Naive thymus-derived CD8-positive, alpha-beta T cell (primary cell): ENCODE measurements at places on chromosomes 1 and 21.

GRCh38 chr1:228396770-228397662 lies 9.6 kb downstream of the TRIM11 start:
- H3K4me1 ChIP-seq = peaks cover 12% of the 10 kb centered on the region
- H3K27ac ChIP-seq = peak overlapping the region; percentile 69
- peaks cover 1% of the 10 kb centered on the region for H3K36me3 ChIP-seq
- H3K27me3 ChIP-seq = no peaks in the 10 kb centered on the region

DNA sequence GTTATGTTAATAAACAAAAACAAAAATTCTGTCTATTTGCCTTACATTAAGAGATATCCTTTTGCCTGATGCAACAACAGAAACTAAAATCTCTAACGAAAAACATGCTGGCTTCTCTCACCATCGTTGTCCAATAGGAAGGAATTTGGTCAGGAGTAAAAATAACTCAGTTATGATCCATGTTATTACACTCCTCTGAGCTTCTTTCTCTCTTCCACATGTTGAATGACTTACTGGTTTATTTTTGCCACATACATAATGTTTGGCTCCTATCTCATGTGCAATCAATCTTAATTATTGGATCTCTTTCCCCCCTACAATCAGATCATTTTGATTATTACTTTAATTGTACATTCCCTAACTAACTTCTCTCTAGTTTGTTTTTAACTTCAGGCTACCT lies 688.4 kb downstream of the USP25 start:
- no peak overlapping the region for H3K4me3 ChIP-seq
- H3K27me3 ChIP-seq = no peaks in the 10 kb centered on the region
- no peak for DNase-seq
- H3K36me3 ChIP-seq = no peaks in the 10 kb centered on the region

DNA sequence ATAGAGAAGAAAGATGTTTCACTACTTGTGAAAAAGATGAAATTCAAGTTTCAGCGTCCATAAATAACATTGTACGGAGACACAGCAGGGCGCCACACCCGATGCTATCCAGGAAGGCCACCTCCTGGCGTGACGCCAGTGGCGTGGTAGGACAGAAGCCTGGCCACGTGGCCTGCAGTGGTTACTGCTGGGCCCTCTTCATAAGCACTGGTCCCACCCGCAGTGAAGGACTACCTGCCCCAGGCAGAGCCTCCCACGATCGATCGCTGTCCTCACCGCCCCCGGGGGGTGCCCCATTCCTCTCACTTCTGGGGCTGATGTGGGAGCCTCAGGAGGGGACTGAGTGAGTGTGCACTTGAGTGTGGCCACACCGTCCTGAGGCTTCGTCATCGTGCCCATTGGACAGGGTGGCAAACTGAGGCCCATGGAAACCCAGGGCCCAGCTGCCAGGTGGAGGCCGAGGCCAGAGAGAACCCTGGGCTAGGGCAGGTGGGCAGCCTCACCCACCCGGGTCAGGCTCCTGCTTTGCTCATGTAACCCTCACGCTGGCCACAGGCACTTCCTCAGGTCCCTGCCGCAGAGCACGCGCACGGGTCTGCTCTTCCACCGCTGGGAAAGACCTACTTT lies 11.7 kb upstream of the HES5 start:
- peaks cover 13% of the 10 kb centered on the region for H3K4me1 ChIP-seq
- H3K36me3 ChIP-seq = no peaks in the 10 kb centered on the region
- H3K27ac ChIP-seq = no peak overlapping the region
- H3K27me3 ChIP-seq = peaks cover 2% of the 10 kb centered on the region

GRCh38 chr1:19365721-19366120 lies 53.6 kb downstream of the SLC66A1 start:
- peaks cover 27% of the 10 kb centered on the region for H3K4me1 ChIP-seq
- no peaks in the 10 kb centered on the region for H3K27me3 ChIP-seq
- H3K36me3 ChIP-seq = no peaks in the 10 kb centered on the region
- H3K4me3 ChIP-seq = no peak overlapping the region
- no peak overlapping the region for H3K27ac ChIP-seq

DNA sequence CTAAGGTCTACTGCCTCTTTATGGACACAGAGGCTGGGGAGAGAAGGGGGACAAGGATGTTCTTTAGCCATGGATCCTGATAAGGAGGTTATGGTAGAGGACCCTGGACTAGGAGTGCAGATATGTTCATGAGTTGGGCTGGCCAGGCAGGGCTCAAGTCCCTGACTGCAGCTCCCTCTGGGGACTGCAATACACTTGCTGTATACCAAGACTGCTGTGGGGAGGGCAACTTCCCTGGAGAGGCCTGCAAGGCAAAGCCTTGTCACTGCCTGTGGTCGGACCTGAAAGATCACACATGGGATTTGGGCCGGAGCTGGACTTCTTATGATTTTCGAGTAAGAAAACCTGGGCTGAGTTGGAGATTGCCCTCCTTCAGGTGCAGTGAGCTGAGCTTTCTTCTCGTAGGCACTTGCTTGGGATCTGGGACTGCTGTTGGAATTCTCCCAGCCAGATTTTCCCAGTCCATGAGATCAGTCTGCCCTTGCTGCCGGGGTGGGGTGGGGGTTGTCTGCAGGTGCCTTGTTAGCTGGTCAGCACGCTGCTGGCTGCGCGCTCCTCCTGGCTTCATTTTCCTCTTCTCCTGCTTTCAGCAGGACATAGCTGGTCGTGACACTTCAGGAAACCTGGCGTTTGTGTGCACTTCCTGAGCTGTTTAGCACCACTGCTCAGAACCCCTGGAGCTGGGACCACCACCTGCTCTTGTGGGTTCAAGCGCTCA lies 49.0 kb upstream of the KCNJ6 start:
- no peaks in the 10 kb centered on the region for H3K4me1 ChIP-seq
- H3K4me3 ChIP-seq = no peak overlapping the region
- no peak for DNase-seq
- H3K27ac ChIP-seq = no peak overlapping the region

DNA sequence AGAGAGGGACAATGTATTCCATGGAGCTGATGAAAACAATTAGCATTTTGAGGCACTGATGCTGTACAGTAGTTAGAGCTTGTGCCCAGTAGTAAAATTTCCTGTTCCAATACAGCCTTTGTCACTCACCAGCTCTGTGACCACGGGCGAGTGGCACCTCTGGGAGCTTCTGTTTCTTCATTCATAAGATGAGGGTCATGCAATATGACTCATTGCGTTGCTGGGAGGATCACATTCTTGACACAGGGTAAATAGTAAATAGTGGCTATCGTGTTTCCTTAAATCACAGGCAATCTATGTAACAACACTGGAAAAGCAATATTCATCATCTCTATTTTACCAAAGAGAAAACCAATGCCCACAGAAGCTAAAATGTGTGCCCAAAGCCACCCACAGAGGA lies 4.5 kb upstream of the LRRC52 start:
- no peaks in the 10 kb centered on the region for H3K36me3 ChIP-seq
- no peaks in the 10 kb centered on the region for H3K4me1 ChIP-seq

DNA sequence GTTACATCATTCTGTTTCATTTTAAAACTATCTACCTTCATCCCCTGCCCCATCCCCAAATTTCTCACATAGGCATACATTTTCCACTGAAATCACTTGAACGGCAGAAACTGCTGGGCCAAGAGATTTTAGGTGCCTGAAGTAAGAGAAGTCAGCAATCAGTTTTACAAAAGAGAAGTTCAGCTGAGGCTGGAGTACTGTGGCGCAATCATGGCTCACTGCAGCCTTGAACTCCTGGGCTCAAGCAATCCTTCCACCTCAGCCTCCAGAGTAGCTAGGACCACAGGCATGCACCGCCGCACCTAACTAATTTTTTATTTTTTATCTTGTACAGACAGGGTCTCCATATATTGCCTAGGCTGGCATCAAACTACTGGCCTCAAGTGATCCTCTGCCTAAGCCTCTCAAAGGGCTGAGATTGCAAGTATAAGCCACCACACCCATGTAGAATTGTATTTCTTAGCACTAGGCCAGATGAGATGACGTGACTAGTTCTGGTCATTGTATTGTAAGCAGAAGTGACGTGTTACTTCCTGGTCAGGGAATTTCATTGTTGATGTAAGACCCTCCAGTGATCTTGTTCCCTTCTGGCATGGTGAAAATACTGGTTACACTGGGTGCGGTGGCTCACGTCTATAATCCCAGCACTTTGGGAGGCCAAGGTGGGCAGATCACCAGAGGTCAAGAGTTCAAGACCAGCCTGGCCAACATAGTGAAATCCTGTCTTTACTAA lies 7.1 kb downstream of the BECN2 start:
- no peak overlapping the region for H3K4me3 ChIP-seq
- no peak for DNase-seq
- no peaks in the 10 kb centered on the region for H3K27me3 ChIP-seq
- H3K4me1 ChIP-seq = no peaks in the 10 kb centered on the region

DNA sequence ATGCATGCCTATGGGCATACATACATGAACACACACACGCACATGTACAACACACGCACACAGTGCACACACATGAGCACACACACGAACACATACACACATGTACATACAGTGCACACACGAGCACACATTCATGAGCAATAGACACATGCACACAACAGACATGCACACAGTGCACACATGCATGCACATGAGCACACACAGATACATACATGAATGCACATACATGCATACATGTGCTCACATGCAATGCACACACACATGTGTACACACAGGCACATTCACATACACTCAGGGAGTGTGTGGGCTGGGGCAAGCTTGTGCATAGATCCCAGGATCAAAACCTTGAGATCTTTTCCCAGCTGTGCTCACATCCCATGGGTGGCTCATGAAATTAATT lies 18.9 kb downstream of the CRYAA start:
- H3K36me3 ChIP-seq = peaks cover 5% of the 10 kb centered on the region
- no peak for DNase-seq
- no peak overlapping the region for H3K27ac ChIP-seq
- no peaks in the 10 kb centered on the region for H3K27me3 ChIP-seq
- H3K4me1 ChIP-seq = peaks cover 6% of the 10 kb centered on the region

GRCh38 chr1:109874445-109874844 lies 36.2 kb upstream of the CSF1 start:
- no peaks in the 10 kb centered on the region for H3K36me3 ChIP-seq
- H3K4me3 ChIP-seq = no peak overlapping the region
- H3K4me1 ChIP-seq = peaks cover 18% of the 10 kb centered on the region
- H3K27me3 ChIP-seq = peaks cover 6% of the 10 kb centered on the region

DNA sequence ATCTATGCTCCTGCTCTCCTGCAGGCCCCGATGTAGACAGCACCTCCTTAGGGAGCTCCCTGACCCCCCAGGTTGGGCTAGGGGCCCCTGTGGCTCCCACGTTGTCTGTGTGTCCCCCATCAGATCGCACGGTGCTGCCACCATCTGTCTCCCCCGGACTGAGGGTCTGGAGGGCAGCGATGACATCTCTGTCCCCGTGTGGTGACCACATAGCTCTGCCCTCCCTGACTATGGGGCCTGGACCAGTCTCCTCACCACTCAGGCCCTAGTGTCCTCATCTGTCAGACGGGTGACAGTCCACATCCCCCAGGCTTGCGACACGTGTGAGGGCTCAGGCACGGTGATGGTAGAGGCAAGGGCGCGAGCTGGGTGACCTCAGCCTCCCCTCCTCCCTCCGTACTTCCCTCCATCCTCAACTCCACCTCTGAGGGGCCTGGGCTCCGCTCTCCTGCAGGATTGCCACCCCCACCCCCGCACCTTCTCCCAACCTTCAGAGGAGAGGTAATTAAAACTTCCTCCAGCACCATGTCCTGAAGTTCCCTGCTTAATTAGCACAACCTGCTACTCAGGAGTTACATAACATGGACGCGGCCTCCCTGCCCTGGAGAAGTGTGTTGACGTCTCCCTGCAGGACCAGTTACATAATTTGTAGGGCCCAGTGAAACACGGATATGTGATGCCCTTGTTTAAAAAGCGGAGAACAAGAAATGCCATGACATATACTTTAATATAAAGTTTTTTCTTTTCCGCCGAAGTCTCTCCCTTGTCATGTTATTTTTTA lies 288.2 kb downstream of the PTPRU start:
- H3K27me3 ChIP-seq = peaks cover 20% of the 10 kb centered on the region
- H3K36me3 ChIP-seq = peaks cover 2% of the 10 kb centered on the region
- no peak overlapping the region for H3K4me3 ChIP-seq
- no peaks in the 10 kb centered on the region for H3K4me1 ChIP-seq

DNA sequence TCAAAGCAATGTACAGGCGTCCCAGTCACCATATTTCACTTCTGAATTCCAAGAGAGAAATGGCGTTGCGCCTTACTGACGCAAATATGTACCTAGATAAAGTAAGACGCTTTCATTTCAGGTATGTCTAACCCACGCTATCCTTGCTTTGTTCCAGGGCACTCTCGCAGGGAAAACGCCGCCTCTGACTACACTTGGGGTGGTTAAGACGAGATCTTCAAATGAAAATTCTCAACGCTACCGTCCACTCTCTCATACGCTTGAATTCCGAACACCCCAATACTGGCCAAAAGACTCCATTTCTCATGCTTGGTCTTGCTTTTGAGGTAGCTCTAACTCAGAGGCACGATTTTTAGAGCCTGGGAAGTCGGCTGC lies 736 bp upstream of the ZMPSTE24 start:
- DNase-seq = no peak
- H3K27me3 ChIP-seq = no peaks in the 10 kb centered on the region
- peak overlapping the region; percentile 96 for H3K4me3 ChIP-seq
- H3K4me1 ChIP-seq = peaks cover 26% of the 10 kb centered on the region

- no peak for DNase-seq
- H3K4me3 ChIP-seq = no peak overlapping the region
- no peaks in the 10 kb centered on the region for H3K27me3 ChIP-seq
Measured at GRCh38 chr1:41319106-41319755, 42.0 kb upstream of the FOXO6 start.

DNA sequence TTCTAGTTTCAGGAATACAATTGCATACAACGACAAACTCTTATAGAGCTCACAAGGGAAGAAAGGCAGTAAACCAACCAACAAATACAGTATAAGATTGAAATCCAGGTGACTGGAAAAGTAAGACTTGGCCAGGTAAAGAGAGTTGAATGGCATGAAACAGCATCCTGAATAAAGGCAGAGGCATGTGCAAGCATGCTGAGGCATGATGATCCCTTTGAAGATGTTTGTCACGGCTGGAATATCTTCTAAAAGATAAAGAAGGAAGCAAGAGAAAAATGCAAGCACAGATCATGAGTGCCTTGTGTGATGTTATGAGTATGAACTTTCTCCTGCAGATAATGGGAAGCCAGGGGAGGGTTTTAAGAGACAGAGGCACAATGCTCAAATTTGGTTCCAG lies 83.3 kb upstream of the SPATA6 start:
- no peak for DNase-seq
- H3K27me3 ChIP-seq = peaks cover 4% of the 10 kb centered on the region
- no peak overlapping the region for H3K4me3 ChIP-seq
- no peaks in the 10 kb centered on the region for H3K4me1 ChIP-seq

- no peak overlapping the region for H3K27ac ChIP-seq
- no peaks in the 10 kb centered on the region for H3K27me3 ChIP-seq
- no peak overlapping the region for H3K4me3 ChIP-seq
- DNase-seq = no peak
- peaks cover 11% of the 10 kb centered on the region for H3K4me1 ChIP-seq
Measured at GRCh38 chr1:154824179-154825000, 45.7 kb downstream of the KCNN3 start.
